ENCODE measurements at places on chromosomes 6 and 20.
A peak's percentile ranks its signal among the peaks of the same experiment; 100 is the strongest.

GRCh38 chr20:48626938-48627736 is 200.7 kb downstream of the PREX1 start:
- no peak for DNase-seq

GRCh38 chr20:35286077-35286898 is 1.7 kb upstream of the EIF6 start:
- no peak for DNase-seq

DNA sequence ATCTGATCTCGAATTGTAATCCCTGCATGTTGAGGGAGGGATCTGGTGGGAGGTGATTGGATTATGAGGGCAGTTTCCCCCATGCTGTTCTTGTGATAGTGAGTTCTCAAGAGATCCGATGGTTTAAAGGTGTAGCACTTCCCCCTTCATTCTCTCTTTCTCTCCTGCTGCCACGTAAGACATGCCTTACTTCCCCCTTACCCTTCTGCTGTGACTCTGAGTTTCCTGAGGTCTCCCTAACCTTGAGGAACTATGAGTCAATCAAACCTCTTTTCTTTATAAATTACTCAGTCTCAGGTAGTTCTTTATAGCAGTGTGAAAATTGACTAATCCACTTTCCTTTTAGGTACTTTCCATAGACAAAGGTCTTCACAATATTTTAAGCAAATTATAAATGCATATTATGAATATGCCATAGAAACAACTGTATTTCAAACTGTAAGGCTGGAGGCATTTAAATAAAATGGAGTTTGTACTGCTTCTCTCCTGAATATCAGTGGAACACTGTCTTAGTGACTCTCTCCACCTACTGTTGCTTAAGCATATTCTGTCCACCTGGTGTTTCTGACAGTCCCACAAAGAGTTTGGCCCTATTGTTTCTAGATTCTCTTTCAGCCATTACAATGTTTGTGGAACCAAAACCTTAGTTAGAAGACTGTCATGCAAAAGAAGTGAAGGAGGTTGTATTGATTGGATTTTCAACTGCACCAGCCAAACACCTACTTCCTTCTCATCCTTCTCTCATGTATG is 24.3 kb upstream of the IL17A start:
- peak; percentile 36 for DNase-seq

GRCh38 chr20:32440758-32441078 is 82.6 kb downstream of the ASXL1 start:
- no peak for DNase-seq

GRCh38 chr6:26056583-26057350 is 30.5 kb upstream of the HFE start:
- peak; percentile 34 for DNase-seq

- peak; percentile 51 for DNase-seq
Measured at GRCh38 chr6:45378334-45378926, 696 bp upstream of the SUPT3H start.

- DNase-seq, result no peak
Measured at GRCh38 chr6:31170987-31171671, 647 bp upstream of the POU5F1 start.

GRCh38 chr6:19609972-19610641 is 227.1 kb upstream of the ID4 start:
- DNase-seq, result no peak
